ENCODE measurements at places on chromosomes 13 and 19.

GRCh38 chr19:18157465-18158063 is 4.6 kb downstream of the PIK3R2 start:
- H3K4me1 ChIP-seq, result peaks cover 56% of the 10 kb centered on the region
- peak overlapping the region; percentile 99 for H3K27ac ChIP-seq
- peaks cover 5% of the 10 kb centered on the region for H3K36me3 ChIP-seq
- H3K27me3 ChIP-seq, result no peaks in the 10 kb centered on the region

DNA sequence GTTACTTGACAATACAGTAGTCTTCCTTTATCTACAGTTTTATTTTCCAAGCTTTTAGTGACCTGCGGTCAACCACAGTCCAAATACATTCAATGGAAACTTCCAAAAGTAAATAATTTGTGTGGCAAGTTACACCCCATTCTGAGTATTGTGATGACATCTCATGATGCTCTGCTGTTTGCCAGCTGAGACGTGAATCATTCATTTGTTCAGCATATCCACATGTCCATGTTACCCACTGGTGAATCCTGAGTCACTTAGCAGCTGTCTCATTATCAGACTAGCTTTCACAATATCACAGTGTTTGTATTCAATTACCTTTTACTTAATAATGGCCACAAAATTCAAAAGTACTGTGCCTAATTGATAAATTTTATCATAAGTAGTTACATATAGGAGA is 179.8 kb downstream of the PRR20E start:
- H3K4me3 ChIP-seq, result no peak overlapping the region
- H3K27ac ChIP-seq, result no peak overlapping the region

- H3K4me3 ChIP-seq, result no peak overlapping the region
- H3K4me1 ChIP-seq, result no peaks in the 10 kb centered on the region
- H3K27ac ChIP-seq, result no peak overlapping the region
- DNase-seq, result peak; percentile 36
- H3K27me3 ChIP-seq, result no peaks in the 10 kb centered on the region
These were observed 99.0 kb upstream of the TSHZ3 start for GRCh38 chr19:31448221-31448657.

DNA sequence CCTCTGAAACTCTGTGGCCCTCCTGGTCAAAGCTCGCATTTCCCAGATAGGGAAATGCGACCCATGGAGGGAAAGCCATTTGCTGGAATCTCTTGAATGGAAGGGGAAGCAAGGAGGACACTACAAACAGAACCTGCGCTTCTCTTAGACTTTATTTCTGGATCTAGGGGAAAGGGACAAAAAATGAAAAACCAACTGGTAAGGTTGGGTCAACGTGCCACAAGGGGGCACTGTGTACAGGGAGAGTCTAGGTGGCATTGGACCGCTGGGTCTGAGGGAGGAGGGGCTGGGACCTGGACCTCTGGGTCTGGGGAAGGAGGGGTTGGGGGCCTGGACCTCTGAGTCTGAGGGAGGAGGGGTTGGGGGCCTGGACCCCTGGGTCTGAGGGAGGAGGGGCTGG is 5.0 kb downstream of the KLK4 start:
- DNase-seq, result peak; percentile 57
- no peak overlapping the region for H3K4me3 ChIP-seq
- H3K27me3 ChIP-seq, result peaks cover 63% of the 10 kb centered on the region
- no peak overlapping the region for H3K27ac ChIP-seq
- H3K4me1 ChIP-seq, result no peaks in the 10 kb centered on the region
- no peaks in the 10 kb centered on the region for H3K36me3 ChIP-seq

GRCh38 chr13:19810996-19811881 is 28.5 kb upstream of the PSPC1 start:
- no peaks in the 10 kb centered on the region for H3K4me1 ChIP-seq
- H3K27ac ChIP-seq, result no peak overlapping the region
- no peaks in the 10 kb centered on the region for H3K36me3 ChIP-seq

GRCh38 chr19:13078897-13079541 is 23.6 kb downstream of the LYL1 start:
- H3K4me1 ChIP-seq, result peaks cover 56% of the 10 kb centered on the region
- peak overlapping the region; percentile 91 for H3K27ac ChIP-seq

- DNase-seq, result no peak
- H3K4me3 ChIP-seq, result no peak overlapping the region
- H3K36me3 ChIP-seq, result no peaks in the 10 kb centered on the region
- H3K4me1 ChIP-seq, result peaks cover 12% of the 10 kb centered on the region
These were observed 25.3 kb downstream of the LRRC4B start for GRCh38 chr19:50542943-50543342.

- no peak overlapping the region for H3K4me3 ChIP-seq
- H3K4me1 ChIP-seq, result peaks cover 2% of the 10 kb centered on the region
- H3K36me3 ChIP-seq, result no peaks in the 10 kb centered on the region
- DNase-seq, result no peak
These were observed 21.4 kb downstream of the WDFY2 start for GRCh38 chr13:51605698-51606097.

DNA sequence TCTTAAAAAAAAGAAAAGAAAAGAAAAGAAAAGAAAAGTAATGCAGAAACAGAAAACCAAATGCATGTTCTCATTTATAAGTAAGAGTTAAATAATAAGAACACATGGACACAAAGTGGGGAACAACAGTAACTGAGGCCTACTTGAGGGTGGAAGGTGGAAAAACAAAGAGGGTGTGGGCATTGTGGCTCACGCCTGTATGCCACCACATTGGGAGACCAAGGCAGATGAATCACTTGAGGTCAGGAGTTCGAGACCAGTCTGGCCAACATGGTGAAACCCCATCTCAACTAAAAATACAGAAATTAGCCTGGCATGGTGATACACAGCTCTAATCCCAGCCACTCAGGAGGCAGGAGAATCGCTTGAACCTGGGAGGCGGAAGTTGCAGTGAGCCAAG is 8.1 kb downstream of the ZNF708 start:
- H3K27me3 ChIP-seq, result no peaks in the 10 kb centered on the region
- H3K4me1 ChIP-seq, result no peaks in the 10 kb centered on the region
- no peak overlapping the region for H3K4me3 ChIP-seq
- H3K27ac ChIP-seq, result no peak overlapping the region
- H3K36me3 ChIP-seq, result peaks cover 29% of the 10 kb centered on the region

- H3K4me3 ChIP-seq, result no peak overlapping the region
- H3K36me3 ChIP-seq, result no peaks in the 10 kb centered on the region
- no peak overlapping the region for H3K27ac ChIP-seq
- no peaks in the 10 kb centered on the region for H3K4me1 ChIP-seq
- H3K27me3 ChIP-seq, result peaks cover 27% of the 10 kb centered on the region
These were observed 5.6 kb upstream of the SYDE1 start for GRCh38 chr19:15101479-15102082.

GRCh38 chr13:106314417-106314816 is 221.0 kb downstream of the EFNB2 start:
- no peaks in the 10 kb centered on the region for H3K36me3 ChIP-seq
- no peak overlapping the region for H3K27ac ChIP-seq
- DNase-seq, result no peak
- H3K27me3 ChIP-seq, result no peaks in the 10 kb centered on the region
- no peaks in the 10 kb centered on the region for H3K4me1 ChIP-seq
- H3K4me3 ChIP-seq, result no peak overlapping the region

GRCh38 chr13:61144301-61144700 is 271.3 kb downstream of the PCDH20 start:
- H3K36me3 ChIP-seq, result no peaks in the 10 kb centered on the region
- no peak for DNase-seq
- H3K4me1 ChIP-seq, result no peaks in the 10 kb centered on the region
- H3K4me3 ChIP-seq, result no peak overlapping the region
- no peak overlapping the region for H3K27ac ChIP-seq

DNA sequence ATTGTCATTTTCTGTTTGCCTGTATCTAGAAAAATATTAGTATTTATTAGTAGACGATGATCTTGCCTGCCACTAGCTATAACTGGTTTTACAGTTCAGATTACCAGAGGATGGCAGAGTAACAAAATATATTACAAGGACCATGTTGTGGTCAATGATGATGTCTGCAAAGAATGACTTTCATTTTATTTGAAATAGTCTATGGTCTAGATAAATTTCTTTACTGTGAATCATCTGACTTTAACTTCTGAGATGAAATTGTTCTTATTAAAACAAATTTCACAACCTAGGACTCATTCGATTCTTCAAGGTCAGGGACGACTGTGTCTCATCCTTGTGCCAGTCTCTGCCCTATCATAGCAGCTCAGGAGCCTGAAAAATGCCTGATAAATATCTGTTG is 637.8 kb upstream of the KLF12 start:
- H3K27ac ChIP-seq, result peak overlapping the region; percentile 69
- no peaks in the 10 kb centered on the region for H3K36me3 ChIP-seq
- no peaks in the 10 kb centered on the region for H3K4me1 ChIP-seq
- H3K27me3 ChIP-seq, result no peaks in the 10 kb centered on the region

DNA sequence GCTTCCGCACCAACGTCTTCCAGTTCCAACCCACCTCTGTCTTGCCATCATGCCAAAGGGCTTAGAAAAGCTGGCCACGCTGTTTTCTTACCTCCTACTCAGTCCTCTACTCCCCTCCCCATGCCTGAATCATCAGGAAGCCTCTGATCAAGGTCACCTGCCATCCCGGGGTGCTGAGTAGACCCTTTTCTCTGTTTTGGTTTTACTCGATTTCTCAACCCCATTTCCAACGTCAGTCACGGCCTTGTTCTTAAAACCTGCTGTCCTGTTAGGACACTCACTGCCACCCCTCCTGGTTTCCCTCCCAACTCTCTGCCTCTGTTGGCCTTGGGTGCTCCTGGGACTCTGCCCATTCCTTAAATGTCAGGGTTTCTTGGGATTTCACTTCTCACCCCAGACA is 350.1 kb downstream of the FOXO1 start:
- H3K36me3 ChIP-seq, result no peaks in the 10 kb centered on the region
- no peak overlapping the region for H3K27ac ChIP-seq
- DNase-seq, result no peak
- H3K4me1 ChIP-seq, result no peaks in the 10 kb centered on the region
- H3K4me3 ChIP-seq, result no peak overlapping the region

DNA sequence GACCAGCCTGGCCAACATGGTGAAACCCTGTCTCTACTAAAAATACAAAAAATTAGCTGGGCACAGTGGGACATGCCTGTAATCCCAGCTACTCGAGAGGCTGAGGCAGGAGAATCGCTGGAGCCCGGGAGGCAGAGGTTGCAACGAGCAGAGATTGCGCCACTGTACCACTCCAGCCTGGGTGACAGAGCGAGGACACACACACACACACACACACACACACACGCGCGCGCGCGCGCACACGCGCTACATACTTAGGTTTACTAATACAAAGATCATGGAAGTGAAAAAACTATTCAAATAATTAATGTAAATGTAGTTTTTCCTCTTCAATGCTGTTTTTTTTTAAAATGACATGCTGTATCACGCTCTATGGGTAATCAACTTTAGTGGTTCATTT is 58.5 kb upstream of the ZDHHC20 start:
- no peak overlapping the region for H3K4me3 ChIP-seq
- no peak for DNase-seq
- H3K4me1 ChIP-seq, result no peaks in the 10 kb centered on the region
- H3K27ac ChIP-seq, result no peak overlapping the region

DNA sequence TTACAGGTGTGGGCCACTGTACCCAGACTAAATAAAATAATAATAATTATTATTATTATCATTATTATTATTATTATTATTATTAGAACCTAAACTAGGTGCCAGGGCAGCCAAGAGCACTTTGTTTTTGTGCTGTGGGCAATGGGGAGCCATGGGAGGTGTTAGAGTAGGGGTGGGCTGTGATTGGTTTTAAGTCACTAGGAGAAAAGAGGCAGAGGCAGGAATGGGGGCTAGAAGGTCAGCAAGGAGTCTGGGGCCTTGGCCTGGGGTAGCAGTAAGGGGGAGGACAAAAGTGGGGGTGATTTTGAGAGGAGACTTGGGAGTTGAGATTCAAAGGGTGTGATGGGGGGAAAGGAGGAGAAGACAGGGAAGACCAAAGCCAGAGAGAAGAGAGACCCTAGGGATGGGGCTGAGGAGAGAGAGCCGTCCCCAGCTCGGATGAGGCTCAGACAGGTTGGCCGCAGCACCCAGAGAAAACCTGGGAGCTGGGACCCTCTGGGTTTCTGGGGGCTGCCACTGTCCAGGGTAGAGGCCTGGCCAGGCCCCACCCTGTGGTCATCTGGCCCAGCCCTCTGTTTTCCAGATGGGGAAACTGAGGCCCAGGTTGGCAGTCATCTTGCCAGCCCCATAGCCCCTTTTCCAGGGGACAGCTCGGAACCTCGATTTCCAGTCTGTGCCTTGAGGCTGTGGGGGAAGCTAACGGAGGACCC is 17.8 kb upstream of the BTBD2 start:
- peak overlapping the region; percentile 95 for H3K27ac ChIP-seq
- H3K4me3 ChIP-seq, result no peak overlapping the region
- DNase-seq, result no peak
- H3K27me3 ChIP-seq, result no peaks in the 10 kb centered on the region
- no peaks in the 10 kb centered on the region for H3K36me3 ChIP-seq
- peaks cover 23% of the 10 kb centered on the region for H3K4me1 ChIP-seq
